ENCODE measurements at places on chromosomes 1 and 21.

GRCh38 chr1:157596384-157596783, 1.5 kb downstream of the FCRL4 start:
- DNase-seq: no peak

GRCh38 chr1:9703165-9703509, 51.6 kb downstream of the PIK3CD start:
- no peak for DNase-seq

- DNase-seq: peak; percentile 15
Measured at GRCh38 chr1:224497714-224498573, 63.3 kb upstream of the WDR26 start.

- no peak for DNase-seq
Measured at GRCh38 chr1:94071391-94071790, 49.6 kb downstream of the ABCA4 start.

- no peak for DNase-seq
Measured at GRCh38 chr1:17520473-17521319, 18.8 kb upstream of the ARHGEF10L start.

GRCh38 chr1:9374748-9375341, 82.2 kb downstream of the SPSB1 start:
- no peak for DNase-seq

DNA sequence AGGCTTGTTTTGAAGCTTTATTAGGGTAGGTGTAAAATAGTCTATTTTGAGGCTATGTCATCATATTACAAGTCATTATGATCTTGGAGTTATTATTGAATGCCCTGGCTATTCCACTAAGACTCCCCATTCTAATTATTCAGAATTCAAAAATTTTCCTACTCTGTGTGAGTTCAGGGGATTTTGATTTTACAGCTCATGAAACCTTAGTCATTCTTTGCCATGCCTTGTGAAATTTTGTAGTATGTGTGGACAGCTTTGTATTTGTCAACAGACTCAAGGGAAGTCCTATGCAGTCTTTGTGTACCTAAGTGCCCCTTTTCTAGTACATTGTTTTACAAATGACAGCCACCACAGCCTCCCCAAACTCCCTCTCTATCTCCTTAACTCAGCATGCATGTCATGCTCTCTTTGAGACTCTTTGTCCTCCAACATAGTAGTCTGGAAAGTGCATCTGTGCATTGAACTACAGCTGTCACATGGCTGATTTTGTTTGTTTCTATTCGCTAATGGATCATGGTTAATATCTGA, 28.0 kb downstream of the CD1D start:
- DNase-seq: no peak

DNA sequence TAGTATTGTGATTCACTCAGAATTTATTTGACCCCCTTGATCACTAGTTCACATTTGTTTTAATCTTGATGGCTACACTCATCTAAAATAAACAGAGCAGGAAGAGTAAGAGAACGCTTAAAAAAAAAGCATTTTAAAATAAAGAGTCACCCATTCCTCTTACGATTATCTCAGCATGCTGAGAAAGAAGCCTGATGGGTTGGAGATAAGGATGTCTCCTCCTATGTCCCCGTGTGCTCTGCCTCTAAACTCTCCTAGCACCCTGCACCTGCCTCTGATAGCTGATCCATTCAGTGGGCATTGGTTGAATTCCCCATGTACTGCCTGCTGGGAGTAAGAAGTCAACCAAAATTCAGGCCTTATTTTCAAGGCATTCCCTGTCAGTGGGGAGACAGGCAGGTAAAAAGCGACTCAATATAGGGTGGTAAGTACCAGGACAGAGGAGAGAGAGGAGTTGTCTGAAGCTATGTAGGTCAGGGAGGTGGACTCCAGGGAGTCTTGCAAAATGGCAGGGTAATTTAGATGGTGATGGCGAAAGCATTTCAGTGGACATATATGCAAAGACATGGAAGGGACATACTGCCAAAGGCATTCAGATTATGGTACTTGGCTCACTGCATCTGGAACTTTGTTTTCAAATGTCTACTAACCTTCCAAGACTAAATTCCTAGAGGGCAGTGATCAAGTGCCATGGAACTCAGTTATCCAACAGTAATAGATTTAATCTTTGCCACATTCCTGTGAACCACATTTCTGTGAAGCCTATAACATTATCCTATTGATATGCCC, 18.4 kb downstream of the ELAVL4 start:
- no peak for DNase-seq

- DNase-seq: no peak
Measured at GRCh38 chr1:8687039-8687438, 130.4 kb downstream of the RERE start.

DNA sequence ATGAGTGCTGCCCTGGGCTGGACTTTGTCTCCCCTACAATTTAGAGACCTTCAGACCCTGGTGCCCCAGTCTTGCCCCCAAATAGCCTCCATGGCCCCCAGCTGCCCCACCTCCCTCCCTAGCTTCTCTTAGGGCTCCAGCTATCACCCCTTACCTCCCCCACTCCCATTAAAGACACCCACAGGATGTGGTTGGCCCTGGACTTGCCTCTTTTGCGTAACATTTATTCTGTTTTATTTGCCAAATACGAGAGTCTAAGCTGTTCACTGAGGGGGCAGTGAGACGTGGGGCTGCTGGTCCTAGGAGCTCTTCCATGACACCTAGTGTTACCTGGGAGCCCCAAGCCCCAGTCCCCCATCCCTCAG, 4.5 kb downstream of the ZC3H12A start:
- no peak for DNase-seq

- DNase-seq: no peak
Measured at GRCh38 chr21:43645976-43646375, 13.3 kb downstream of the HSF2BP start.

- no peak for DNase-seq
Measured at GRCh38 chr21:26490771-26491170, 82.3 kb downstream of the CYYR1 start.

DNA sequence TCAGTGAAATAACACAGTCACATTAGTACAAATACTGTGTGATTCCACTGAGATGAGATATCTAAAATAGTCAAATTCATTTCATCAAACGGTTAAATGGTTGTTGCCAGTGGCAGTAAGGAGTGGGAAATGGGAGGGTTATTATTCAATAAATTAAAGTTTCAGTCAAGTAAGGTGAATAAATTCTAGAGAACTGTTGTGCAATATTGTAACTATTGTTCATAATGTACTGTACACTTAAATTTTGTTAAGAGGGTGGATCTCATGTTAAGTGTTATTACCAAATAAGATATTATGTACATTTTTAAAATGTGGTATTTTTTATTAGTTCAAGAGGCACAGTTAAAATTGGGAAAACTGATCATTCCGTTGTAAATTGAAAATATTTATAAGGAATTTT, 463.3 kb upstream of the BRINP3 start:
- no peak for DNase-seq

DNA sequence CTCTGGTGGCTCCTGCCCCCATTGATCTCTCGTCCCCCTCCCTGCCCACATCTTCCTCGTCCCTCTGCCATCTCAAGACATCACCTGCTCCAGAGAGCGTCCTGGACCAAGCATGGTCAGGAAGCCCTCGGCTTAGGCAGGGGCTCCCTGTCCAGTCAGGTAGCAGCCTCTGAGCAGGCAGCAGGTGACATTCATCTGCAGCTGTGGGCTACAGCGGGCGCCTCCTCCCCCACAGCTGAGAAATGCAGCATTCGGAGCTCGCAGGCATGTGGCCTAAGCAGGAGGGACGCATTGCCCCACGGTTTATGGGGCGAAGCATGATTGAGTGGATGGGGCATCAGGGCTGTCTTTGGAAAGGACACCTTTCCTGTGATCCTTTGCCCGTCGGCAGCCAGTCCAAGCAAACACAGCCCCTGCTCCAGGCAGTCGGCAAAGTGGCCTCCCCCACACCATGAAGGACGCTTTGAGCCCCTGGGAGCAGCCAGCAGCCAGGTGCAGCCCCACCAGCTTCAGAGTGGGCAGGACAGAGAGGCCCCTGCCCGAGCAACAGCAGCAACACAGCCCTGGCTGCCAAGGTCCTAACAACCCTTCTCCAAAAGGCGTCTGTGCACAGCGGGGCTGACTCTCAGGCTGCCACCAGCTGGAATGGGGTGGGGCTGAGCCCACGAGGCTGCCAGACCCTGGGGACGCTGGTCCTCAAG, 234.1 kb upstream of the VAMP3 start:
- DNase-seq: no peak

DNA sequence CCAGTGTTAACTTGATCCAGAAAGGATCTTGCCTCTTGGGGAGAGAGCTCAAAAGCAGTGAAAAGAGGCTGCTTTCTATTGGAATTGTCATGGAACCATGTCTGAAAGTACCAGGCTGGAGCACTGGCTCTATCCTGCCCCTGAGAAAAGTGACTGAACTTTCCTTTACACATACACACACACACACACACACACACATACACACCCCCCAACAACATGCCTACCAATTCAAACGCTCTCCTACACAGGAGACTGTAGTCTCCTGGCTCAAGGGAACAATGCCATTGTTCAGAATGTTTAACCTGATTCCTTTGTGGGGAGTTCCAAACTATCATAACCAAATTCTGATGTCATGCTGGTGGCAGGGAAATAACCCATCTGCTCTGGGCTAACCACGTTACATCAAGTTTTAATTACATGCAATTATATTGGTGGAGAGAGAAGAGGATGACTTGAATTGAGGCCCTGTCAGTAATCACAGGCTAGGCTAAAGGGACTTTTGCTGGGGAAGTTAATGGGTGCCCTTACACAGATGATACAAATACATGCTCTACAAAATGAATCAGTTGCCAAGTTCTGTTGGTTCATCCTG, 52.3 kb upstream of the DUSP10 start:
- DNase-seq: no peak

GRCh38 chr21:24369278-24369677, 1238.0 kb downstream of the MRPL39 start:
- no peak for DNase-seq

DNA sequence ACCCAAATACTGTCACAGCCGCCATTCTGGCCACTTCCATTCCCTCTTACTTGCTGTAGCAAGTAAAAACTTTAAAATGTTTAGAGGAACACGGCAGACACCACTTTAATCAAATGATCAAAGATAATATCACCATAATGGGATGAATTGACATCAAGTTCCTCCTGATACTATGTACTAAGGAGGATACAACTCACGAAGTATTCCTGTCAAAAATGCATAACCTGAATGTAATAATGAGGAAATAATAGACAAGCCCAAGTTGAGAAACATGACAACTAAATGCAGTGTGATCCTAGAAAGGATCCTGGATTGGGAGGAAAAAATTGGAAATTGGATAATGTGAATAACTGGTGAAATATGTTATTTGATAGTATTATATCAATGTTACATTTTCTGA, 3.9 kb downstream of the KDF1 start:
- no peak for DNase-seq

DNA sequence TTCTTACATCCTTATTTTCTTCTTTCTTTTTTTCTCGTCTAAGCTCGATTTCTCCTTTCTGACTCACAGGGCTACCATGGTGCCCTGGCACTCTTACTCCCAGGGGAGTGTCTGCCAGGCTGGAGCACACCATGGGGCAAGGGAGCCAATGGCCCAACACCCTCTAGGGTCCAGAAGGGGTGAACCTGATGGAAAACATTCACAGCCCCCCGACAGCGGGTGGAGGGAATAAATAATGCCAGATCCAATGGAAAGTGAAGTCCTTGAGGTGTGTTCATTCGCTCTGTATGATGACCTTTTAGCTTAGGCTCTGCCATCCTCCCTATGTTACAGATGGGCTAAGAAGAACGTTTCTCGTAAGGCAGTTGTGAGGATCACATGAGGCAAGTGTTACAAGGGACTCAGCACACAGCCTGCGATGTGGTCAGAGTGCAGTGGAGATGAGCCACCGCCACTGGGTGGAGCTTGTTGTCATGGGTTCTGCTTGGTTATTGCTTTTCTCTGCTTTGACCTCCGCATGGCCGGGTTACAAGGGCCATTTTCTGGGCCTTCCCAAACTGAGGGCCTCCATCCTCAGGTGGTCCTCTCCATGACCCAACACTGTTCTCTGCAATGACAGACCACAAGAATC, 3.5 kb upstream of the FCMR start:
- DNase-seq: peak; percentile 52

DNA sequence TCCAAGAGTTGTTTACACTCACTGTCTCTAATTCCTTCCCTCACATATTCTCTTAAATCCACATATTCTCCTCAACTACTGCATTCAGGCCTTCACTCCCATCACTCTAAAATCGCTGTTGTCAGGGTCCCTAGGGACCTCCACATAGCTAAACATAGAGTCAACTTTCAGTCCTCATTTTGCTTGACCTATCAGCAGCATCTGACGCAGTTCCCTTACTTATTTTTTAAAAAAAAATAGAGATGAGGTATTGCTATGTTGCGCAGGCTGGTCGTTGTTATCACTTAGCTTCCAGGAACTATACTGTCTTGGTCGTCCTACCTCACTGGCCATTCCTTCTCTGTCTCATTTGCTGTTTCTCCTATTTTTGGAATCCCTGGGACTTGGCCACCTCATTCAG, 11.7 kb upstream of the PLEKHO1 start:
- DNase-seq: no peak

GRCh38 chr1:28510273-28510969, 4.6 kb downstream of the RCC1 start:
- DNase-seq: no peak

GRCh38 chr1:18511874-18512150, 31.1 kb downstream of the KLHDC7A start:
- DNase-seq: no peak

- DNase-seq: no peak
Measured at GRCh38 chr1:111602302-111602701, 17.3 kb upstream of the RAP1A start.

DNA sequence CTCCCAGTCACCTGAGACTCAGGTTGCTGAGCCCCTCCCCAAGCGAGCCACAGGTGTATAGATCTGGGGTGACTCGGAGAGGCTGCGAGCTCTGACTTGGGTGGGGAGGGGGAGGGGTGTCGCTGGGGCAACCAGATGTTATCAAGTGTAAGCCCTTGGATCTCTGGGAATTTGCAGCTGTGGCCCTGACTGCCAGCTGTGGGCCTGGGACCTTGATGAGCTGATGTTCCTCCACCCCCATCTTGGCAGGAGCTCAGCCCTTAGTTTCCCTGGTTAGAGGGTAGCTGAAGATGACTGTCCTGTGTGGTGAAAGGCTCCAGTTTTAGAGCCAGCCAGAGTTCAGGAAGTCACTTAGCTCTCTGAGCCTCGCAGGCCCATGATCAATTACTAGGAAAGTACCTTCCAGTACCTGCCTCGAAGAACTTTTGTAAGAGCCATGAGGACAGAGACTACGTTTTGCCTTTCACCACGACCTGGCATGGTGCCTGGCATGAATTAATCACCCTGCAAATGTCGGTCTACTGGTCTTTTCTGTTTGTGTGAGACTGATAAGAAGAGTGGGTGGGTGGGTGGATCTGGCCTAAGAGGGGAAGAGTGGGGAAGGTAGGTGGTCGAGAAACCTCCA, 55.8 kb downstream of the YARS1 start:
- no peak for DNase-seq

- no peak for DNase-seq
Measured at GRCh38 chr1:198116069-198116468, 40.7 kb upstream of the NEK7 start.

- DNase-seq: no peak
Measured at GRCh38 chr1:6054596-6054995, 8.9 kb downstream of the KCNAB2 start.

DNA sequence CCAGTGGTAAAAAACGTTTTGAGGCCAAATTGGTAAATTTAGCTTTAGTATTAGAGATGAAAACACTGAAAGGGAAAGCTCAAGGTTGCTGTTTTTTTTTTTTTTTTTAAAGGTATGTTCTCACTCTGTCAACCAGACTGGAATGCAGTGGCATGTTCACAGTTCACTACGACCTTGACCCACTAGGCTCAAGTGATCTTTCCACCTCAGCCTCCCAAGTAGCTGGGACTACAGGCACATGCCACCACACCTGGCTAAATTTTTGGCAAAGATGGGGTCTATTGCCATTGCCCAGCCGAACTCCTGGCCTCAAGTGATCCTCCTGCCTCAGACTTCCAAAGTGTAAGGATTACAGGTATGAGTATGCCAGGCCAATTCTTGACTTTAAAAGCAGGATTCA, 18.9 kb downstream of the LRIF1 start:
- no peak for DNase-seq
